Testis (tissue), 5 donors: ENCODE measurements at places on chromosomes 3 and 15. TPM values are rescaled to one million over a fixed set of nuclear protein-coding genes. Genes with fewer than 3 reads are reported as not detected.

GRCh38 chr3:38004415-38005075 lies 14.0 kb downstream of the VILL start:
- no peaks in the 10 kb centered on the region for H3K36me3 ChIP-seq
- peak overlapping the region; percentile 78 for H3K27ac ChIP-seq
- no peaks in the 10 kb centered on the region for H3K27me3 ChIP-seq
- peaks cover 37% of the 10 kb centered on the region for H3K4me1 ChIP-seq

CPA3 gene
- total RNA-seq = 0.71 TPM

RGMA gene
- total RNA-seq = 65.4 TPM

DNA sequence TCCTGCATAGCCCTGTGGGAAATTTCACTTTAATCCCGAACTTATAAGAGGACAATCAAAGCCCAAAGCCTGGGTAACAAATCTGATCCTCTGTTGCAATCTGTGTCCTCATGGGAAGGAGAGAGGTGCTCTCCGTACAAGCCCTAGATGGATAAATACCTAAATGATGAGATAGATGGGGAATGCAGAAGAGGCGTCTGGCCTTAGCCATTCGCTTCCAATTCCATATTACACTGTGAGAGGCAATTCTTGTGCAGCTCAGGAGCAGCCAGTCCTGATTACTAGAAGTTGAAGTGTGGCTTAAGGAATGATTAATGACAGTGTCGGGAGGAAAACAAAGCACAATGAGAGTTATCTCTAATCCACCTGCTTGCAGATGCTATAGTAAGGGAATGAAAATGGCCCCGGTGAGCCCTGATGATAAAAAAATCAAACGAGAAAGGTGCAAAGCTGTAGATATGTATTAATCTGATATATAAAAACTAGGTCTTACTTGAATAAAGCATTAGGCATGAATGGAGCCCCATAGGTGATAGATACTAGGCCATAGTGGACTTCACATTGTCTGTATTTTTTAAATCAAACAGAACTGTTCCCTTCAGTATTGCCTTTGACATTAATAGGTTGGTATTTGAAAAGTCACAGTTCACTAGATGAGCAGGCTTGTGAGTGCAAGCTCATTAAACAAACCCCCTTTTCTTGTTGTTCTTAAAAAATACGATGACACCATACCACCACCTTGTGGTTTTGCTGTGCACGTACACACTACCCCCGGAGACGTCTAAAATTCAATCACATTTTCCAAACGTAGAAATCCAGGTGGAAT lies 54.2 kb upstream of the TMCO5A start:
- no peaks in the 10 kb centered on the region for H3K27me3 ChIP-seq
- no peaks in the 10 kb centered on the region for H3K36me3 ChIP-seq
- H3K4me1 ChIP-seq = no peaks in the 10 kb centered on the region
- H3K4me3 ChIP-seq = no peak overlapping the region

GRCh38 chr3:69210068-69210730 lies 87.8 kb upstream of the LMOD3 start:
- no peaks in the 10 kb centered on the region for H3K27me3 ChIP-seq
- no peak overlapping the region for H3K4me3 ChIP-seq
- no peak for DNase-seq
- no peak overlapping the region for H3K27ac ChIP-seq
- no peaks in the 10 kb centered on the region for H3K4me1 ChIP-seq

DNA sequence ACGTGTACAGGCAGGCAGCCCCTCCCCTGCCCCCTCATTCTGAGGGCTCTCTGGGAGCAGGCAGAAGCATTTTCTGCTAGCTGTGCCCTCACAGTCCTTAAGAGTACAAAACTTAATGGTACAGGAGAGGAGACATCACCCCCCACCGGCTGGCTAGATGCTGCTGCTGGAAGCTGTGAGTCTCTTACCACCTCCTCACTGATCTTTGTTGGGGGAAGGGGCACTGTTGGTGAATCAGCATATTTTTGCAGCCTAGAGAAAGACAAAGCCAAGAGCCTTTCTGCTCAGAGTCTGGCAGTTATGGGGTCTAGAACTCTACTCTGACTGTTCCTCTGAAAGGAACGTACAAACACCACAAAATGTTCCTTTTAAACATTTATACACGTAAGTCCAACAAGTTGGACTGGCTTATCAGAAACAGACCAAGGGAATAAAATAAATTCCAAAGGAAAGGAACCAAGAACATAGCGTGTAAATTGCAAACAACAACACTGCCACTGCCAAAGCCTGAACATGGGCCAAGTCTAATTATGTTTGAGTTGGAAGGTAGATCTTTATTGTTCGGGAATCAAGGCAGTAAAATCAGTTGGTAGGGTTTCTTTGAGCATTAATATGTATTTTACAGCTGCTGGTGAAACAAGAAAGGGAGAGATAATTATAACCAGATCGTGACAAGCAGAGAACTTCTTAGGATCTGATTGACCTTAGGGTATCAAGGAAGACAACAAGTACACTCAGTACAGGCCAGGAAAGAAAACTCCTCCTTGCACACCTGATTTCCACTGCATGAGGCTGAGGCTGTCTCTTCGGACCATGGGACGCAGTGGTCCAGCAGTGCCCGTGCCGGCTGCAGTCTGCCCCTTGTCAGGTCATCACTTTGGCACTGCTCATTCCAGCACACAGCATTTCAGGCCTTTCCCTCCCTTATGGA lies 27.4 kb downstream of the CLK3 start:
- H3K4me3 ChIP-seq = no peak overlapping the region
- no peaks in the 10 kb centered on the region for H3K36me3 ChIP-seq
- peaks cover 6% of the 10 kb centered on the region for H3K4me1 ChIP-seq
- H3K27ac ChIP-seq = no peak overlapping the region
- no peaks in the 10 kb centered on the region for H3K27me3 ChIP-seq

GRCh38 chr15:73371812-73372211 lies 3.1 kb upstream of the HCN4 start:
- no peak for DNase-seq
- no peaks in the 10 kb centered on the region for H3K27me3 ChIP-seq
- H3K4me1 ChIP-seq = no peaks in the 10 kb centered on the region
- no peak overlapping the region for H3K4me3 ChIP-seq
- no peaks in the 10 kb centered on the region for H3K36me3 ChIP-seq

DNA sequence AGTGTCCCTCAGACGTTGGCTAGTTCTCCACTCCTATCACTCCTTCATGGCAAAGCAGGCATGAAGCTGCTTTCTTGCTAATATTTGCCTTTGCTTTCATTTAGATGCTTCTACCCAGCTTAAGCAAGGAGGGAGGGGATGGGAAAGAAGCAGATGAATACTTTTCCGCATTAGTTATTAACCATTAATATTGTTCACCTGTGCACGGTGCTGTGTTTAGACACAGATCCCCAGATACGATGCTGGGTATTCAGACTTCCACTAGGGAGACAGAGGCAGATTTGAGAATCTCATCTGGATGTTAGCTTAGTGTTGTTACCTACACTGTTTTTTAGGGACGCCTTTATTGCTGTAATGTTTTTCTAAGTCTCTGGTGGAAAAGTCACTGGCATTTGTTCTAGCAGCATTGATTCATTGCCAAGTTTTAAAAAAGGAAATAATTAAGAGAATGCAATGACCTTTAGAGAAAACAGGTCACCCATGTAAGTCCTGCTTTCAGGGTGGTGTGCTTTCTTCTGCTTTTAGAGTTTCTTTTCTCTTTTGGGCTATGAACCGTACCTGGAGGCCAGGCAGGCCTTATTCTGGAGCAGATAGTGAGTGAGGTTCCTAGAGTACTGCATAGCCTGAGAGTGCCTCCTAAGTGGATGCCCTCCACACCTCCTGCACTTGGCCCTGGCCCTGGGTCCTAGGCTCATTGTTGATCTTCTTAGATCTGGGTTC lies 55.5 kb downstream of the MYZAP start:
- peaks cover 5% of the 10 kb centered on the region for H3K4me1 ChIP-seq
- H3K36me3 ChIP-seq = no peaks in the 10 kb centered on the region

GRCh38 chr3:51814034-51814433 lies 35.0 kb upstream of the IQCF6 start:
- H3K27me3 ChIP-seq = no peaks in the 10 kb centered on the region
- no peak overlapping the region for H3K4me3 ChIP-seq
- H3K4me1 ChIP-seq = no peaks in the 10 kb centered on the region
- DNase-seq = no peak
- no peaks in the 10 kb centered on the region for H3K36me3 ChIP-seq
- H3K27ac ChIP-seq = no peak overlapping the region

DNA sequence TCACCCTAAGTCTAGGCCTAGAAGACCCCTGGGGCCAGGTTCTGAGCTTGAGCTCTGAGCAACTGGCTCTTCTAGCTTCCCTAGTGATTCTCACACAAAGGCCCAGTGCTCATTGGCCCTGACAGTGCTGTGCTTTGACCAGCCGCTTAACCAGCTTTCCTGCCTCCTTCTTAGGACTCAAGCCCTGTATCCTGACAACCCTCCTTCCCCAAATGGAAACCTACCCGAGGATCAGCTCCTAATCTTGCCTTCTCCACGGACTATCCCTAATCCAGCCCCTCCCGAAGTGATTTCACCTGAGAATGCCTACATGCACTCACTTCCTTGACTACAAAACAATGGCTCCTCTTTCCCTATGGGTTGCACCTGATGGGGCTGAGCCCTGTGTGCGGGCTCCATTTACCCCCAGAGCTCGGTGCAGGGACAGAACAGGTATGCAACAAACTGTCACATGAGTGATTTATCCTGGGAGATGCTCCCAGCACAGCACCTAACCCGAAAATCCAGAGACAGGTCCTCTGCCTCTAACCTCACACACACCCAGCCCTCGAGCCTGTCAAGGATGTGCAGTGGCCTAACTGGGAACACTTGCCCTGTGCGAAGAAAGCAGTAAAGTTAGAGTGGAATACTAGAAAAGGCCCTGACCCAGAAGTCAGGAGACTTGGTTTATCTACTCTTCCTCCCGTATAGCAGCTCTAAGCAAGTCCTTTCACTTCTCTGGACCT lies 2.3 kb downstream of the MEGF11 start:
- peaks cover 16% of the 10 kb centered on the region for H3K4me1 ChIP-seq
- H3K27me3 ChIP-seq = no peaks in the 10 kb centered on the region
- H3K36me3 ChIP-seq = no peaks in the 10 kb centered on the region
- no peak overlapping the region for H3K27ac ChIP-seq
- no peak overlapping the region for H3K4me3 ChIP-seq
